ENCODE measurements at places on chromosomes 6 and 20.

DNA sequence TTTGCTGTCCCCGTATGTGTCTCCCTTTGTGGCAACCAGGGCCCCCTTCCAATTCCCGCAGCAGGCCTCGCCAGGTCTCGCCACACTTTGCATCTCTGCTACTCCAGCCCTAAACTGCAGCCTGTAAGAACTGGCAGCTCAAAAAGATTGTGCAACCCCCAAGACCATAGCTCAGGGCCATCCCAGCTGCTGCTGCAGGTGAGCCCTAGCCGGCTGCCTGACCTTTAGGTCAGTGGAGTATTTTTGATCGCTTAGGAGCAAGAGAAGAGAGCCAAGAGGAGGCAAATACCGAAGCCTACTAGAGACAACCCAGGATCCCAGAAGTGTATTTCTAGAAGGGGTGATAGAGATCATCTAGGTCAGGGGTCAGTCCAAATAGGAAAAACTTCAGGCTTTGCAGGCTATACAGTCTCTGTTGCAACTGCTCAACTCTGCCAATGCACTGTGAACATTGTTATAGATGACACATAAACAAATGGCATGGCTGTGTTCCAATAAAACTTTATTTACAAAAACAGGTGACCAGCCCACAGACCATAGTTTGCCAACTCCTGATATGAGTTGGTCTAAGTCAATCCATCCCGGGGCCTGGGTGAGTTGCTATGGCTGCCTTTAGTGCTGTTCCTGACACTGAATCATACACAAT, 138.4 kb downstream of the EYA2 start:
- no peak for ATAC-seq

DNA sequence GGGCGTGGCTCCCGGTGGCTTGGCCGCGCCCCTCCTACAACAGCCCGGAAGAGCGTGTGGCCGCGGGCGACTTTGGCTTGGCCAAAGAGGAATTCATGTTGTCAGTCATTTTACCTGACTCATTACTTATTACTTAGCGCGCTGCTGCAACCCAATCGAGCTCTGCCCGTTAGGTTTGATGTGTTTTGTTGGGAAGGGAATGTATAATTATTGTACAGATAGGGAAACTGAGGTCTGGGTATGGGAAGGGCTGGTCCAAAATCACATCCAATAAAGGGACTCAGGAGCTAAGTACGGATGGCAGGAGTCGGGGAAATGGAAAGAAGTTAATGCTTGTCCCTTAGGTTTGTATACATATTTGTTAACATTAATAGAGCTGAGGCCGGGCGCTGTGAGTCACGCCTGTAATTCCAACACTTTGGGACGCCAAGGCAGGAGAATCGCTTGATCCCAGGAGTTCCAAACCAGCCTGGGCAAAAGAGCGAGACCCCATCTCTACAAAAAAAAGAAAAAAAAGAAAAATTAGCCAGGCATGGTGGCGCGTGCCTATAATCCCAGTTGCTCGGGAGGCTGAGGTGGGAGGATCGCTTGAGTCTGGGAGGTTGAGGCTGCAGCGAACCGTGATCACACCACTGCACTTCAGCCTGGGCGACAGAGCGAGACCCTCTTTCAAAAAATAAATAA, 639 bp upstream of the ZNF335 start:
- ATAC-seq: peak; percentile 88

DNA sequence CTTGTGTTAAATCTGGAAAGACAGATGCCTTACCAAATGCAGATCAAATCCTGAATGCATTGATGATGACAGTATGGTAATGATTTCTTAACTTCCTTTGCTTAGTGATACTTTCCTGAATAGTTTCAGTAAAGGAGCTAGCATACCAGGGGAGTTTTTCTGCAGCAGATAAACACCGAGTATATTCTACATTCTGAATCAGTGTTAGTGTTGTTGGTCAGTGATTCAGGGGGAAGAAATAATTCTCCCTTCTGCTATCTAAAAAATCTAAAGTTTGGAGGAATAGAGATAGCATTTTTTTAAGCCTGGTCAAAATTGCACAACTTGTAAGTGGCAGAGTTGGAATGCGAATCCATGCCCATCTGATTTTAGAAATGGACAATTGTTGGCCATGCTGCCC, 512.2 kb upstream of the MARCKS start:
- ATAC-seq: no peak

GRCh38 chr20:8726460-8726859, 342.4 kb upstream of the PLCB4 start:
- no peak for ATAC-seq

GRCh38 chr6:122322824-122323223, 76.6 kb upstream of the HSF2 start:
- ATAC-seq: peak; percentile 70

DNA sequence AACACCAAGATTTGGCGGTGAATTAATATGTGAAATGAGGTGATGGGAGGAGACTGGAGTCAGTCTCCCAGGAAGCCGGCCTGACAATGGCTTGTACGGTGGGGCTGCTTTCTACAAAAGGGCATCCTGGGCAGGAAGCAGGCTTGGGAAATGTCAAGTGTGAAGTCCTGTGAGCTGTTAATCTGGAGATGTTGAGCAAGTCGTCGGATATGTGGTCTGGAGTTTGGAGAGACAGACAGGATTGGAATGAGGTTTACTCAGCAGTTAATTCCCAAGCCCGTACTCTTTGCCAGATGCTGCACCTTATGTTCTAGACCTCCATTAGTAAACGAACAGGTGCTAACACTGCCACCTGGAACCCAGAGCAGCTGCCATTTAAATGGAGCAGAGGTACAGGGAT, 107.7 kb upstream of the FOXC1 start:
- no peak for ATAC-seq

DNA sequence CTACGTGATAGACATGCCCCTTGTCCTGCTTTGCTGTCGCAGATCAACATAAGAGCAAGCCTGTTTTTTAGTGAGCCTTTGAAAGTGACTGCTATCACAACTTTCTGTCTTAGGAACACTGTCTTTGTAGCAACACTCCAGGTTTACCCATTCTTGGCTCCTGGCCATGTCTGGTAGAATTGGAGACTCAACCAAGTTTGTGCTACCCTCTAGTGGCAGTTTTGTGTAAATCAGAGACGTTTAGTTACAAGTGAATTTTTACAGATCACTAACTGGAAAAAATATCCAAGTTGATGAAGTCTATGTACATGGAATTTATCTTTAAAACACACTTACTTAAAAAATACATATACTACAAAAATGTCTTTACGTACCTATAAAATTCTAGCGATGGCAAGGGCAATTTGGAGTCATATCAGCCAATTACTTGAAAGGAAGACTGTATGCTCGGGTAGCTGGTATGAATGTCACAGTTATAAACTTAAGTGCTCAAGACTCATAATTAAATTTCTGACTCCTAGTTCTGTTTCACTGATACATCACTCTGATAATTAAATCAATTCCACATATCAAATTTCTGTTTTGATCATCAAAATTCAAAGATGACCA, 101.4 kb downstream of the ADGB start:
- peak; percentile 79 for ATAC-seq

DNA sequence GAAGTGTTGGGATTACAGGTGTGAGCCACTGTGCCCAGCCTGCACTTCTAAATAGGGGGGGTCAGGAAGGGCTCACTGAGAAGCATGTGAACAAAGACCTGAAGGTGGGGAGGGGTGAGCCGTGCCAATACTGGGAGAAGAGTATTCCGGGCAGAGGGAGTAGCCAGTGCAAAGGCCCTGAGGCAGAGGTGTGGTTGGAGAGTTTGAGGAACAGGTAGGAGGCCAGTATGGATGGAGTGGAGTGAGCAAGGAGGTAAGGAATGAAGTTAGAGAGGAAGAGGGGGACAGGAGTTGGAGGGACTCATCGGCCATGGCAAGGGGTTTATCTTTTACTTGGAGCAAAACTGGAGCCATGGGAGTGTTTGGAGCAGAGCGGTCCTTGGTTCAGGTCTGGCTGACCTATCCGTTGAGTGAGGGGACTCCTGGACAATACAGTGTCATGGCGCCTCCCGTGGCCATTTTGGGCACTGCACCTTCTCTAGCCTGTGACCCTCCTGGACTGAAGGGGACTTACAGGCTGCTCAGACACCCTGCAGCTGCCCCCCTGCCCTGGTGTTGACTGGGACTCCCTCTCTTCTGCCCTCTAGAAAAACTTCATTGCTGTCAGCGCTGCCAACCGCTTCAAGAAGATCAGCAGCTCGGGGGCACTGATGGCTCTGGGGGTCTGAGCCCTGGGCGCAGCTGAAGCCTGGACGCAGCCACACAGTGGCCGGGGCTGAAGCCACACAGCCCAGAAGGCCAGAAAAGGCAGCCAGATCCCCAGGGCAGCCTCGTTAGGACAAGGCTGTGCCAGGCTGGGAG, 12.1 kb downstream of the FOXS1 start:
- peak; percentile 44 for ATAC-seq

DNA sequence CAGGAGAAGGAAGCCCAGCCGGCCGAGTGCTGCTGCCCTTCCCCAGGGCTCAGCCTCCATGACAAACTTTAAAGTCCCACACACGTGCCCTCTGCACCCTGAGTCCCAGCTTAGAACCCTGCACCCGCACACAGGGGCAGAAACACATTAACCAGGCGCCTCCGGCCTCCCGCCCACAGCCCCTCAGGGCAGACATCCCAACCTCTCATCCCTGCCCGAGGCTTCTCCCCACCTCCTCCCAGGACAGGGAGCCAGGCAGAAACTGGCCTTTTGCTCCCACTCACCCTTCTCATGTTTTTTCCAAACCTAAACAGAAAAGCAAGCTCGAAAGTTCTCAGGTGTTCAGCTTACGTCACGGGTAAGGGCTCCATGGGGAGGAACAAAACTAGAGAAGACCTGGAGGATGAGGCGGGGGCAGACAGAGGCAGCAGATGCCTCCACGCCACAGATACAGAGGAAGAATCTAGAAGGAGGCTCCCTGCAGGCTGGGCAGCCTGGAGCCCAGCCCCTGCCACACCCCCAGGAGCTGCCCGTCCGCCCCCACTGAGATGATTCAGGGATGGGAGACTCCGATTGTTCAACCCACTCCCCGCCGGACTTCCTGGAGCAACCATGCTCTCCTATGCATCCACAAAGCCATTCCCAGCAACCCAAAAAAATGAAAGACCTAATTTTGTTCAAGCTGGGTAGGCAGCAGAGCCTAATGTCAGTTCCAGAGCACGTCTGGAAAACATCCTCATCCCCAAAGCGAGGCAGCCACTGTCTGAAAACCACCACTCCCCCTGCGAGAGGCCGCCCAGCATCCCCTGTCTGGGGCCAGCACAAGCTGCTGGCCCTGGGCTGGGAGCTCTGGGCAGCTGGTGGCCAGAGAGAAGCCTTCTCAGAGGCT, 8.8 kb downstream of the KCNQ2 start:
- peak; percentile 24 for ATAC-seq

DNA sequence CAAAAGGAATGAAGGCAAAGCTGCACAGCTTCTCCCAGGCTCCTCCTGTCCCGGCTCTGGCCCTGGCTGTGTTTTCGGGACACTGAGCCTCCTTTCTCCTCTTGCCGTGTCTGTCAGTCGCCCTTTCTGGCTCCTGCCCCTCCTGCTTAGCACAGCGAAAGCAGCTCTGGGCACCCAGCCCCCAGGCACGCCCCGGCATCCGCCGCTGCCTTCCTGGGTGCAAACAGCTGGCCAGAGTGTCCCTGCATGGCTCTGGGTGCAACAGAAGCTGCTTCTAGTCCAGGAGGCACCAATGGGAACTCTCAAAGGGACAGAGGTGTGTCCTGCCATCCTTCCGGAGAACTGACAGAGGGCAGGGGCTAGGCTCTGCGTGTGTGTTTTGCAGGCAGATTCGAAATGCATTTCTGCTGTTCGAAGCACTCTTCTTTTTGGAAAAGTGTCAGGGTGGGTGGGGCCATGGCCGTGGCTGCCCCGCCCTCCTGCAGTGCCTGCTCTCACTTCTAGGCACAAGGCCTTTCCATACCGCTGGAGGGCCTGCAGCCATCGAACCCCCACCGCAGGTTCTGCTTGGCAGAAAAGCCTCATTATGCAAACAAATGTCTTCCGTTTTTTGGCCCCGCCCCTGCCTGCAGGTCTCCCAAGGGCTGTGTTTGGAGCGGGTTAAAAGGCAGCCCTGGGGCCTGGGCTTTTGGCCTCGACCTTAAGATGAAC, 15.5 kb downstream of the COL9A3 start:
- no peak for ATAC-seq

- ATAC-seq: no peak
These were observed 50.8 kb downstream of the OR2B2 start for GRCh38 chr6:27861276-27861840.
